Transverse colon (tissue), 4 donors: ENCODE measurements at places on chromosomes 2 and 18.

DNA sequence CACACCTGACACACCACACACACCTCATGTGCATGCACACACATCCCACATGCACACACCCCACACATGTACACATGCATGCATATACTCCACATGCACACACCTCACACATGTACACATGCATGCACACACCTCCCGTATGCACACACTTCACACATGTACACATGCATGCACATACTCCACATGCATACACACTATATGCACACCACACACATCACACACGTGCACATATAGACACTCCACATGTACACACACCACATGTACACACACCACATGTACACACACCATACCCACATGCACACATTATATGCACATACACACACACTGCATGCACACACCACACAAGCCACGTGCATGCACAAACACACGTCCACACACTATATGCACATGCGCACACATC, 100.5 kb downstream of the SEPTIN10 start:
- no peaks in the 10 kb centered on the region for H3K27me3 ChIP-seq
- DNase-seq: no peak
- no peak overlapping the region for H3K4me3 ChIP-seq
- H3K27ac ChIP-seq: no peak overlapping the region

GRCh38 chr2:43178602-43179542, 47.5 kb downstream of the ZFP36L2 start:
- peaks cover 33% of the 10 kb centered on the region for H3K4me1 ChIP-seq
- H3K36me3 ChIP-seq: no peaks in the 10 kb centered on the region
- no peak overlapping the region for H3K4me3 ChIP-seq
- DNase-seq: peak; percentile 78
- peak overlapping the region; percentile 86 for H3K27ac ChIP-seq

- peaks cover 5% of the 10 kb centered on the region for H3K4me1 ChIP-seq
- H3K36me3 ChIP-seq: no peaks in the 10 kb centered on the region
- H3K27me3 ChIP-seq: no peaks in the 10 kb centered on the region
- H3K27ac ChIP-seq: no peak overlapping the region
Observed at GRCh38 chr2:221492636-221493035, 79.5 kb downstream of the EPHA4 start.

DNA sequence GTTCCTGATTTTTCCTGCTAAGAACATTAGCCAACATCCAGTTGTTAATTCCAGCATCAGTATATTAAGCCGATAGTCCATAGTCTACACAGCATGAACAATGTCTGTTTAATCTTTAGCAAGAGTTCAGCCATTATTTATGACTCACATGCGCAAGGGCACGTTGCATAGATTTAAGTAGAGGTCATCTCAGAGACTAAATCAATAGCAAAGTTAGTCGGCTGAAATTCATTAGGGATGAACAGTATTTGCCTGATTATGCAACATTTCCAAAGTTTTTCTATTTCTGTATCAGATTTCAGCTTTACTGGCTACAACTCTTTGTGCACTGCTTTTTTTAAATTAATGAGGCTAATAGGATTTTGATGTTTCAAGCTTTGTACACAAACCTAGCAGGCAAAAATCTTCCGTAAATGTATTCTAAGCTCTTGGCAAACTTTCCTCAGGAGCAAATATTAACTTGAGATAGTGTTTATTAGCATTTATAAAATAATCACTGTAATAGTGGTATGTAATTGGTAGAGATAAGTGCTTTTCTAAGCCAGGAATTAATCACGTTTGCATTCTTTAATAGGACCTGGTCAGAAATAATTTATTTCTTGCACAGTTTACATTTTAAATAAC, 578.7 kb upstream of the ID2 start:
- DNase-seq: no peak
- no peak overlapping the region for H3K4me3 ChIP-seq
- no peaks in the 10 kb centered on the region for H3K27me3 ChIP-seq
- H3K4me1 ChIP-seq: no peaks in the 10 kb centered on the region

DNA sequence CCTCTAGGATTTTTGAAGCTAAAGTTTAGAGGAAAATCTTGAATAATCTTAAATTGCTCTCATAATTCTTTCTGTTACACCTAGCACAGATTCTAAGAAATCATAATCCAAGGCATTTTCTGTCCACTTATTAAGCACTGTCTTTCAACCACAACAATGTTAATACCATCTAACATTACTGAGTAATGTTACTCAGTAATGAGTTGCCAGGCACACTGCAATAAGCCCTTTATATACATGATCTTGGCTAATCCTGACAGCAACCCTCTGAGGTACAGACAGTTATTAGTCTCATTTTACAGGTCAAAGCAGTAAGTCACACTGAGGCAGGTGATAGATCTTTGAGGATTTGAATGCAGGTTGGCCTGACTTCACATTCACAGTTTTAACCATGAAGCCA, 291.9 kb downstream of the ALK start:
- H3K27ac ChIP-seq: no peak overlapping the region
- H3K4me3 ChIP-seq: no peak overlapping the region
- H3K4me1 ChIP-seq: no peaks in the 10 kb centered on the region
- no peak for DNase-seq

DNA sequence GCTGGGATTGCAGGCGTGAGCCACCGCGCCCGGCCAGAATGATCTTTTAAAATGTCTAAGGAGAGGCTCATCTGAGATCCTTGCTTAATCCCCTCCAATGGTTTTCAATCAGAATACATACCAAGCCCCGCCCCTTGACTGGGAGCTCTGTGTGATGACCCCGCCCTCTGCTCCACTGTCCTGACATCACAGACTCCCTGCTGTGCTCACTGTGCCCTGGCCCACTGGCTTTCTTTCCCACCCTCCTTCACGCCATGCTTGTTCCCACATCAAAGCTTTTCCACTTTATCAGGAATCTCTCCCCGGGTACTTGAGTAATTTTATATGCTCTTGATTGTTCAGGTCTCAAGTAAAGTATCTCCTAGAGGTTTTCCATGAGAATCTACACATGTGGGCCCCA, 762.3 kb upstream of the ID2 start:
- H3K4me3 ChIP-seq: no peak overlapping the region
- no peaks in the 10 kb centered on the region for H3K4me1 ChIP-seq
- H3K27ac ChIP-seq: no peak overlapping the region
